ENCODE measurements at places on chromosomes 16 and 17.

DNA sequence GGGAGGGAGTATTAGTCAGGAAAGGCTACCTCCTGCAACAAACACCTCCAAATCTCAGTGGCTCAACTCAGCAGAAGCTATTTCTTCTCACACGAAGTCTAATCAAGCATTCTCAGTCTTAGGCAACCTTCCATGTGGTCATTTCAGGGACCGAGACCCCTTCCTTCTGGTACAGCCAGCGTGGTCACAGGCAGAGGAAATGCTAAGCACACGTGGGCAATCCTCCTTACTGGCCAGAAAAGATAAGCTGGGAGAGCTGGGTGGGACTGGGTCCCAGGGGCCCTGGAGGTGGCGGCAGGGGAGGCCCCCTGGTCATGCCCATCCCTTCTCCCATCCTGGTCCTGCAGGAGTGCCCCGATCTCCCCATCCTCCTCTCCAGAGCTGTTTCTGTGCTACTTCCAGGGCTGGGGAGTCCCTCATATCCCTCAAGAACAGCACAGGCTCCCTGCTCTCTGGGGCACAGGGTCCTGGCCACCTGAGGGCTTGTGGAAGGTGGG, 5.7 kb upstream of the CX3CL1 start:
- peaks cover 26% of the 10 kb centered on the region for H3K27me3 ChIP-seq
- DNase-seq: no peak
- H3K4me3 ChIP-seq: no peak overlapping the region
- no peaks in the 10 kb centered on the region for H3K4me1 ChIP-seq
- no peaks in the 10 kb centered on the region for H3K36me3 ChIP-seq

- H3K4me1 ChIP-seq: peaks cover 22% of the 10 kb centered on the region
- DNase-seq: peak; percentile 36
- H3K27me3 ChIP-seq: no peaks in the 10 kb centered on the region
- no peak overlapping the region for H3K27ac ChIP-seq
- H3K4me3 ChIP-seq: no peak overlapping the region
Measured at GRCh38 chr17:40038882-40039513, 15.2 kb downstream of the MED24 start.

DNA sequence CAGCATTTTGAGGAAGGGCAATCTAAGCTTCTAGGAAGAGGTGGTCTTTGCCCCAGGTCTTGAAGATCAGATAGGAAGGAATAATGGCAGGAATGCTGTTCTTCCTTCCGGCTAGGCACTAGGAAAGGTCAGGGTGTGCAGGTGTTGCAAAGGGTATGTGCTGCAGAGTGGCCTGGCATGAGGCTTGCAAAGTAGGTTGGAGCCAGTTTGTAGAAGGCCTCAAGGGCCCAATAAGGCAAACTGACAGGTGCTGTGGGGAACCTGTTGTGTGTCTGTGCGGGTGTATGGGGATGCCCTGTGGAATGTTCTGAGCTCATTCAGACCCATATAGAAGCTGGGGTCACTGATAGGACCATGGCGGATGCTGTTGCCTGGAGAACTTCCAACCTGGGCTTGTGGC, 12.7 kb downstream of the MSI2 start:
- H3K27ac ChIP-seq: peak overlapping the region; percentile 89
- peaks cover 72% of the 10 kb centered on the region for H3K36me3 ChIP-seq
- H3K4me3 ChIP-seq: no peak overlapping the region
- no peaks in the 10 kb centered on the region for H3K27me3 ChIP-seq
- DNase-seq: no peak

GRCh38 chr16:51624080-51624775, 473.2 kb upstream of the SALL1 start:
- peak overlapping the region; percentile 96 for H3K27ac ChIP-seq
- no peak for DNase-seq

DNA sequence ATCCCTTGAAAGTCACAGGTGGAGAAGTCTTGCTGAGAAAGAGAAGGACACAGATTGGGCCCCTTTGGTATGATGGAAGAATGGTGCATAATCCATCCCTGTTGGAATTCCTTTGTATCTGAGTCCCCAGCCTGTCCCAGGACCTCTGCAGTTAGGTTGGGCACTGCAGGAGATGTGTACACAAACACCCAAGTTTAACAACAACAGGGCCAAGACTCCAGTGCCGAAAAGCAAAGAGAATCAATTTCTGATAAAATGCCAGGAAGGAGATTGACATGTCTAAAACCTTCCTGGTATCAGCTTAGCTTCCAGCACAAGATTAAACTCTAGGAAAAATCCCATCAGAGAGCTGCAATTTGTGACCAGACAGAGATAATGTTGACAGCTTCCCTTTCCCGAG, 32.9 kb downstream of the KATNIP start:
- H3K27me3 ChIP-seq: no peaks in the 10 kb centered on the region
- peaks cover 39% of the 10 kb centered on the region for H3K4me1 ChIP-seq
- DNase-seq: no peak
- H3K27ac ChIP-seq: no peak overlapping the region
- H3K36me3 ChIP-seq: peaks cover 47% of the 10 kb centered on the region
- H3K4me3 ChIP-seq: no peak overlapping the region

GRCh38 chr17:44024853-44025252, 10.1 kb upstream of the TMEM101 start:
- H3K27ac ChIP-seq: peak overlapping the region; percentile 66
- no peak overlapping the region for H3K4me3 ChIP-seq
- peaks cover 31% of the 10 kb centered on the region for H3K36me3 ChIP-seq
- no peak for DNase-seq
- H3K4me1 ChIP-seq: no peaks in the 10 kb centered on the region
- H3K27me3 ChIP-seq: peaks cover 3% of the 10 kb centered on the region

DNA sequence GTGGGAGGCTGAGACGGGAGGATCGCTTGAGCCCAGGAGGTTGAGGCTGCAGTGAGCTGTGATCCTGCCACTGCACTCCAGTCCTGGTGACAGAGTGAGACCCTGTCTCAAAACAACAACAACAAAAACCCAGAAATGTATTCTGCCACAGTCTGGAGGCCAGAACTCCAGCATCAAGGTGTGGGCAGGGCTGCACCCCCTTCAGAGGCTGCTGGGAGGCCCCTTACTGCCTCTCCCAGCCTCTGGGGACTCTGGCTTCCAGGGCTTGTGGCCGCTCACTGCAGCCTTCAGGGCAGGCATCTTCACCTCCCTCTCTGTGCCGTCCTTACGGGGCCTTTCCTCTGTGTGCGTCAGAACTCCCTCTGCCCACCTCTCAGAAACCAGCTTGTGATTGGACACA, 209.4 kb upstream of the GSE1 start:
- peaks cover 13% of the 10 kb centered on the region for H3K27me3 ChIP-seq
- H3K4me1 ChIP-seq: peaks cover 18% of the 10 kb centered on the region
- no peak overlapping the region for H3K27ac ChIP-seq

- H3K27me3 ChIP-seq: peaks cover 33% of the 10 kb centered on the region
- peaks cover 10% of the 10 kb centered on the region for H3K4me1 ChIP-seq
- no peaks in the 10 kb centered on the region for H3K36me3 ChIP-seq
- no peak for DNase-seq
- no peak overlapping the region for H3K27ac ChIP-seq
- H3K4me3 ChIP-seq: no peak overlapping the region
Measured at GRCh38 chr17:81810892-81811704, 7.1 kb downstream of the GCGR start.

DNA sequence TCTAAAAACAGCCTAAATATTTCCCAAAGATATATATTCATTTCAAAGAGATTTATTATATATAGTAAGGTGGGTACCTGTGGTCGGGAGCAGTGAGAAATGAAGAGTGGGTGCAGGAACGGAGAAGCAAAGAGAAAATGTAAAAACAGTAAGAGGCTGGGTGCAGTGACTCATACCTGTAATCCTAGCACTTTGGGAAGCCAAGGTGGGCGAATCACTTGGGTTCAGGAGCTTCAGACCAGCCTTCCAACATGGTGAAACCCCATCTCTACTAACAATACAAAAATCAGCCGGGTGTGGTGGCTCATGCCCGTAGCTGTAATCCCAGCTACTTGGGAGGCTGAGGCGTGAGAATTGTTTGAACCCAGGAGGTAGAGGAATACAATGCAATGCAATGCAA, 257.1 kb downstream of the BCAS3 start:
- DNase-seq: no peak
- no peak overlapping the region for H3K4me3 ChIP-seq
- H3K36me3 ChIP-seq: peaks cover 6% of the 10 kb centered on the region
- no peaks in the 10 kb centered on the region for H3K4me1 ChIP-seq
- H3K27ac ChIP-seq: no peak overlapping the region

DNA sequence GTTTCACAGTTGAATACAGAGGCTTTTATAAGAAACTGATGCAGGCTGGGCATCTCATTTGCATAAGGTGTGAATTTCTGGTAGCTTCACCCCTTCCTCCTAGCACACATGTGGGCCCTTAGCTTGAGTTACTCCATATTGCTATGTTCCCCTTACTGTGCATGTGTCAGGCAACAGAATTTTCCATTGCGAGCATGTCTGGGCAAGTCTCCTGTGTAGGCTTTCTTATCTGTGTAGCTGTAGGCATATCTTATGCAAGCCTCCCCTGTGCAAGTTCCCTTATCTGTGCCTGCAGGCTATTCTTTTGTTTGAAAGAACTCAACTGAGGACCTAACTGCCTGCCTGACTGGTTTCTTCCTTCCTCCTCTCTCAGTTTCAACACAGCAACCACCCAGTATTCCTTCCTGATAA, 597.4 kb upstream of the CDH5 start:
- no peak overlapping the region for H3K27ac ChIP-seq
- peaks cover 9% of the 10 kb centered on the region for H3K27me3 ChIP-seq
- H3K4me1 ChIP-seq: peaks cover 49% of the 10 kb centered on the region
- no peak for DNase-seq

DNA sequence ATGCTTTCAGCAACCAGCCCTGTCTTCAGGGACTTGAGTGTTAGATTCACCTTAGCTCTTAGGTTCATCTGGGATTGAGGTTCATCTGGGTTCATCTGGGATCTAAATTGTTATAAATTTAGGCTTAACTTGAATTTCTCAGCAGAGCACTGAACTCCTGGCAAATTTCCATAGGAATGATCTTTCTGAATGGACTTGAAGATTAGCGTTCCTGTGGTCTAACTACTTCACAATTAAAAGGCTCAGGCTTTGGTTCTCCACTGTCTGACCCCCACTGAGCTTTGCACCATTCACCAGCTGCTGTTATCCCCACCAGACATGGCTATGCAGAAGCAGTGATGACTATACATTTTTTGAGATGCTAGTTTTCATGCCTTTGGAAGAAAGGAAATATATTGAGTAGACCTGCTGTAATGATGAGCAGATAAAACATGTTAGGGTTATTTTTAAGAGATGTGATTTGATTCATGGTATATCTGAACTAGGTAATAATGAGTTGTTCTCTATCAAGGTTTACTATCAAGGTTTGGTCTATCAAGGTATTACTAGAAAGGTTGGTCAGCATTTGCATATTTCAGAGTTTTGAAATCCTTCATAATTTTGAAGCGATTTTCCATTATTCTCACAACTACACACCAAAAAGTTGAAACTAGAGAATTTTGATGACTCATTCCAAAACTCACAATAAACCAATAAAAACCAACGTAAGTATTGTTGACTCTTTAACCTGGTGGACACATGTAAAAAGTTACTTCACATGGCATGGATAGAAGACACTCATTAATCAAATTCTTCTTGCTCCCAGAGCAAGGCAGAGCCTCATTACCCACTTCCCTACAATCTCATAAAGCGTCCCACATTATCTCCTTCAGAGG, 71.7 kb downstream of the SNX11 start:
- H3K27me3 ChIP-seq: no peaks in the 10 kb centered on the region
- H3K36me3 ChIP-seq: no peaks in the 10 kb centered on the region
- no peak overlapping the region for H3K4me3 ChIP-seq
- DNase-seq: no peak
- H3K27ac ChIP-seq: no peak overlapping the region

DNA sequence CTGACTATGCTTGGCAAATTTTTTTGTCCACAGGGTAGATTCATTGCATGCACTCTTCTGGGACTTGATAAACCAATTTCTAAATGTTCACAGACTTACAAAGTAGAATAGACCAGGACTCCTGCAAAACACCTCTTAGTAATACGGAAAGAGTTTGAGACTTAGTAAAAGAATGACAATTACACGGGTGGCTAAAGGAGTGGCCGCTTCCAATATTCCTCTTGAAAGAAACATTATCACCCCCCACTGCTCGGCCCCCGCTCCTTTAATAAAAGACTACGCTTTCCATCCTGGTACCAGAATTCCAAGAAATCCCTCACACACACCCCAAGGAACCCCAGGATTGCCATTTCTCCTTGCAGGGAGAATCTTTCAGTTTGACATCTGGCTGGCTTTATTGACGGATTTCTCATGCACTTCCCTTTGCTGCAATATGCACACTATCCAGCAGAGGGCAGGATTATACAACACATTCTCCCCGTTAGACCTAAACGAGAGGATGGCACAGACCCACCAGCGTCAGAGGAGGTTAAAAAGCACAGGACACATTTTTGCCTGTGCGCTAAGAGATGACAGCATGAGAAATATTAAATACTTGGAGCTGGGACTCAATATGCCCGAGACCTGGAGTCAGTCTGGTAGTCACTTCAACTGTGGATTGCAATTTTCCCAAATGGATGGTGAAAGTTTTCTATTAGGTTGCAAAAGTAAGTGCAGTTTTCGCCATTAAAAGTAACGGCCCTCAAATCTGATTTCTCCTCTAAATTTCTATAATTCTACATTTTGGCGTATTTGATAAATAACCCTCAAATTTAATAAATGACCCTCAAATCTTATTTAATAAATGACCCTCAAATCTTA, 46.6 kb upstream of the NUDT7 start:
- no peak overlapping the region for H3K27ac ChIP-seq
- H3K27me3 ChIP-seq: peaks cover 3% of the 10 kb centered on the region
- no peaks in the 10 kb centered on the region for H3K36me3 ChIP-seq
- DNase-seq: peak; percentile 79
- H3K4me3 ChIP-seq: no peak overlapping the region
- no peaks in the 10 kb centered on the region for H3K4me1 ChIP-seq

GRCh38 chr17:75094871-75095399, 7.2 kb downstream of the SLC16A5 start:
- H3K4me3 ChIP-seq: no peak overlapping the region
- H3K36me3 ChIP-seq: peaks cover 10% of the 10 kb centered on the region
- H3K27ac ChIP-seq: no peak overlapping the region
- DNase-seq: no peak
- H3K4me1 ChIP-seq: peaks cover 50% of the 10 kb centered on the region

DNA sequence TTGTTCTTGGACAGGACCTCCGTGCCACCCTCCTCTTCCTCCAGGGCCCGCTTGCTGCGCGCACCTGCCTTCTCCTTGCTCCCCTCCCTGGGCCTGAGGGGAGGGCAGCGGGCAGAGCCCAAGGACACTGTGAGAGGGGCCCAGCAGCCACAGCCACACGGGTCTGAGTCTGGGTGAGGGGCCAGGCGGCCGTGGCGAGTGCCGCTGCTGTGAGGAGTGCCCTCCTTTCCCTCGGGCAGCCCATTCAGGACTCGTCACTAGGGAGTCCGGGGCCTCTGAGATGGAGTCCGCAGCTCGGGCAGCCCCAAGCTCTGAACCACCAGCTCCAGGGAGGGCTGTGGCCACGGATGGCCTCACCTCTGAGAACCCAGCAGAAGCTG, 5.6 kb downstream of the DUS1L start:
- H3K36me3 ChIP-seq: no peaks in the 10 kb centered on the region
- no peaks in the 10 kb centered on the region for H3K4me1 ChIP-seq
- no peaks in the 10 kb centered on the region for H3K27me3 ChIP-seq
- no peak overlapping the region for H3K27ac ChIP-seq
- H3K4me3 ChIP-seq: no peak overlapping the region

GRCh38 chr17:69916761-69917160, 158.3 kb upstream of the KCNJ16 start:
- H3K4me1 ChIP-seq: peaks cover 11% of the 10 kb centered on the region
- no peak overlapping the region for H3K4me3 ChIP-seq
- peaks cover 3% of the 10 kb centered on the region for H3K27me3 ChIP-seq
- no peaks in the 10 kb centered on the region for H3K36me3 ChIP-seq
- H3K27ac ChIP-seq: no peak overlapping the region

- no peak overlapping the region for H3K27ac ChIP-seq
- H3K4me1 ChIP-seq: peaks cover 21% of the 10 kb centered on the region
- H3K27me3 ChIP-seq: peaks cover 3% of the 10 kb centered on the region
- DNase-seq: no peak
- peaks cover 10% of the 10 kb centered on the region for H3K36me3 ChIP-seq
- no peak overlapping the region for H3K4me3 ChIP-seq
Measured at GRCh38 chr17:18990331-18990730, 14.2 kb downstream of the FAM83G start.
